AG09319 (cell line): ENCODE measurements at places on chromosomes 11 and 22.

DNA sequence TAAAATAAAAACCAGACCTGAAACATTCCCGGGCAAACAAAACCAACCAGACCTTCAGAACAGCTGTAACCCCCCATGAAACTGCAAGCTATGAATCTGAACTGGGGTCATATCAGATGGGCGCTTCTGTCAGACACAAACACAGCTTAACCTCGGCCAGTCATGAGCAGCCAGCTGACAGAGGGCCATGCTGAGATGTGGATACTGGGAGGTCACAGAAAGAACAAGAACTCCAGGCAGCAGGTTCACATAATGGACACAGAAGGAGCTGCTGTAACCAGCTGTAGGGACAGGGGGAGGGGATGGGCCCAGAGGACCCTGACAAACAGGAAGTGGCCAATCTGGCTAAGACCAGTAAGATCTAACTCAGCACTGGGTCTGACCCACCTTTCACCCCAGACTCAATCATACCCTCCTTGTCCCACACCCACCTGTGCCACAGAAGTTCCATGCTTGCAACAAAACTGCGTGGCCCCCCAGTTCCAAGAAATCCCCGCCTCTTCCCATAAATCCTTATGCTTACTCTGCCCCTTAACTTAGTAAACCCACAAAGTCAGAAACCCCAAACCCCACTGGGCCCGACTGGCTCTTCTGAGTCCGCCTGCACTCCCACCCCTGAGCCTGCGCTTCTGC lies 4.0 kb downstream of the APOL4 start:
- no peak for DNase-seq

DNA sequence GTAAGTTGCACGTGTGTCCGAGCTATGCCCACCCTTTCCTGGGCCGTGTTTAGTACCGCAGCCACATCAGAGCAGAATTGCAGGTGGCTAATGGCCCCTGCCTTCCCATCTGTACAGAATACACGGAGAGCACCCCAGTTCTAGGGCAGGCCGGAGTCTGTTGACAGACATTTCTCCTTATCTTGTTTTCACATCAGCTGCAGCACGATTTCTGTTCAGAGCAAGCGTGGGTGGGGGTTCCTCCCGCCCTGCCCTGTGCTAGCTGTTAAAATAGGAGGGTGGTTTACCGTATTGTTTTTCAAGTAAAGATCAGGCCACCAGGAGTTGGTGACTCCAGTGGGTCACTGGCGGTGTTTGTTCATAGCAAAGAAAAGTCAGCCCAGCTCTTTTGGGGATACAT lies 41.1 kb downstream of the UBASH3B start:
- no peak for DNase-seq

DNA sequence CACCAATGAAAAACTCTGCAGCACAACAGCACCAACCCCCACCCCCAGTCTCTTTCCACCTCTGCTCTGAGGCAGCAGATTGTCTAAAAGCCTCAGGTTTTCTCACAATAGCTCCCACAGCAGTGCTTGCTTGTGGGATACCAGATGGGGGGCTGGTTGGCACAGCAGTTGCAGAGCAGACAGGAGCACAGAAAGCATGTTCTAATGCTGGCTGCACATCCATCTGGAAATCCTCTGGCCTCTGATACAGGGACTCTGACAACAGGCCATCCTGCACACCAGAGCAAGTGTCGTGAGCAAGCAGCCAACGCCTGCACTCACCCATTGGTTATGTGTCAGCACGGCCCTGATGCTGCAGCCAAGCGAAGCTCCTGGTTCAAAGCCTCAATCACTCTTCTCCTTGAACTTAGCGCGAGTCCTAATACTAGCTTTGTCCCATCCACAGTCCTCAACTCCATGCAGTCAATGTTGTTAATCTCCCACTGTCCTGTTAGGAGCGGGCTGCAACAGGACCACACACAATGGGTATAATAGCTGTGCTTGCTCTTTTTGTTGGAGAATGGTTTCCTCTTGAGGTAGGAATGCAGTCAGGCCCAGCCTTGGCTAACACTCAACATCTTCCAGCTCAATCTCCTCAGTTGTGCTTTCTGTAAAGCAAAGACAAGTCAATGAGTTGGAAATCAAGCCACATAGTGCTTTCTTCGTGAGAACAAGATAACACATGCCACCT lies 30.3 kb downstream of the VSTM5 start:
- no peak for DNase-seq

DNA sequence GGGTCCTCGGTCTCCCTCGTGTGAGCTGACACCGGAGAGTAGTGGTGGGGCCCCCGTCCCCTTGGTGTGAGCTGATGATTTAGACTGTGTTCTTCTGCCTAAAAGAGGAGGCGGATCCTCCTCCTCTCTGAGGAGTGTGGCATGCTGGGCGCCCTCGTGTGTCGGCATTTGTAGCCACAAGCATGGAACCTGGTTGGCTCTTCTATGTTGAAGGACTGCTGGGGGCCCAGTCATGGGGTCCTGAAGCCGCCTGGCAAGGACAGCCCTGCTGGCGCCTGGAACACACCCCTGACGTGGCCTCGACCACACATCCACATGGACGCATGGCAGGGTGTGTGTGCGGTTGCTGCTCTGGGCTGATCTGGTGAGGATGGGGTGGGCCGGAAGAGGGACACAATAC lies 50.2 kb downstream of the AP2A2 start:
- no peak for DNase-seq

DNA sequence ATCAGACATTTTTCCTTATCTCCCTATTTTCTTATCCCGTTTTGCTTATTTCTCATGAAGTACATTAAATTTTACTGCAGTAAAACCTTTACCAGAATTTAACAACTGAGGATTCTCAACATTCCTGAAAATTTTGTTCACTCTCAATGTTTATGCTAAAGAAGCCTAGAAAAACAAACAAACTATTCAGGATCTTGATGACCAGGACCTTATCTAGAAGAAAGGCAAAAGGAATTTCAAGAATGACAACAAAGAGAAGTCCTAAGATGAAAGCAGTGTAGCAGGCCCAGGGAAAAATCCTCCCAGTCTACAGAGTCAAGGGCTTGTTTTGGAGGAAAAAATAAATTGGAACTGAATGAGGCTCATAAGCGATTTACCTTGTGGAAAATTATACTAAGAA lies 283.3 kb upstream of the ARHGAP42 start:
- DNase-seq = no peak

DNA sequence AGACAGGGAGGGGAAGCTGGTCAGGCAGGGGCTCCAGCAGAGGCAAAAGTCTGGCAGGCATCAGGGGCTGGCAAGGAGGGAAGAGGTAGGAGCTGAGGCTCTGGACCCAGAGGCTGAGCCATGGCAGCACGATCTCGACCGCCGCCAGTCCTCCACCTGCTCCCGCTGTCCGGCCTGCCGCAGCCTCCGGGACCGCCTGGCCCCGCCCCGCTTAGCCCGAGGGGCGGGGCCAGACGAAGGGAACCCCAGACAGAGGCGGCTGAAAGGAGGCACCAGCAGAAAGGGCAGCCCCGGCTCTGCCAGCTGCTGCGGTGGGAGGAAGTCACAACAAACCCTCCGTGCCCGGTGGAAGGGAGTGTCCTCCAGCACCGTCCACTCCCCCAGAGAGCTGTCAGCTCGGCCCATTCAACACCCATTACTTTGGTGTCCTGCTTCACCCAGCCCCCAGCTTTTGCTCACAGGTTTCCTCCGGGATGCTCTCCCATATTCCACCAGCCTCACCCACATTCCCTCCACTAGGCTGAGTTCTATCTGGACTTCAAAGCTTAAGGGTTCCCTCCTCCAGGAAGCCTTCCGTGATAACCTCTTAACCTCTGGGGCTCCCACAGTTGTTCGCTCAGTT lies at the start of gene MFNG:
Gene MFNG (minus strand): TSS at position 161 of the 622 bp plus-strand sequence. CDS start 207 bp downstream, outside the sequence.
- DNase-seq = no peak

- DNase-seq = no peak
Measured at GRCh38 chr22:48045369-48045768, 1282.9 kb downstream of the TBC1D22A start.

GRCh38 chr11:19982774-19983495 lies 177.3 kb downstream of the DBX1 start:
- DNase-seq = no peak

- no peak for DNase-seq
Measured at GRCh38 chr22:19046719-19047609, 75.2 kb downstream of the DGCR2 start.

GRCh38 chr11:110858547-110858921 lies 146.3 kb upstream of the ARHGAP20 start:
- DNase-seq = no peak
